ENCODE measurements at places on chromosomes 16 and 17.

- DNase-seq, result peak; percentile 31
Observed at GRCh38 chr17:75535119-75535537, 9.6 kb downstream of the LLGL2 start.

- DNase-seq, result peak; percentile 25
Observed at GRCh38 chr17:50346313-50347116, 589 bp downstream of the XYLT2 start.

DNA sequence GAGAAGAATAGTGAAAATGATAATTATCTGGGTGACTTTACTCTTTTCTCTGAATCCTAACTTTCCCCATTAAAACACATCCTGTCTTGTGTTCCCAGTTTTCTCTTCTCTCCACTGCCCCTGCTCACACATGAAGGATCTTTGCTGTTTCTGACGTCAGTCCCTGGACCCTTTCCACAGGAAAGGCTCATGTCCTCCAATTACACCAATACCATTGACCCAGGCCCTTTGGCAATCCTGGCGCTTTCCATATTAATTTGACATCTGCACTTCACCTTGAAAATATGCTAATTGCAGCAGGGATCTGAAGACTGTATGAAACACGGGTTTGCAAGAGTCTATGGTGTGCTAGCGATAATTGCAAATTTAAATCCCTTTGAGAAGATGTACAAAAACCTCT lies 170.2 kb upstream of the GOT2 start:
- no peak for DNase-seq

GRCh38 chr17:81959362-81960129 lies 1.4 kb downstream of the NOTUM start:
- peak; percentile 86 for DNase-seq

DNA sequence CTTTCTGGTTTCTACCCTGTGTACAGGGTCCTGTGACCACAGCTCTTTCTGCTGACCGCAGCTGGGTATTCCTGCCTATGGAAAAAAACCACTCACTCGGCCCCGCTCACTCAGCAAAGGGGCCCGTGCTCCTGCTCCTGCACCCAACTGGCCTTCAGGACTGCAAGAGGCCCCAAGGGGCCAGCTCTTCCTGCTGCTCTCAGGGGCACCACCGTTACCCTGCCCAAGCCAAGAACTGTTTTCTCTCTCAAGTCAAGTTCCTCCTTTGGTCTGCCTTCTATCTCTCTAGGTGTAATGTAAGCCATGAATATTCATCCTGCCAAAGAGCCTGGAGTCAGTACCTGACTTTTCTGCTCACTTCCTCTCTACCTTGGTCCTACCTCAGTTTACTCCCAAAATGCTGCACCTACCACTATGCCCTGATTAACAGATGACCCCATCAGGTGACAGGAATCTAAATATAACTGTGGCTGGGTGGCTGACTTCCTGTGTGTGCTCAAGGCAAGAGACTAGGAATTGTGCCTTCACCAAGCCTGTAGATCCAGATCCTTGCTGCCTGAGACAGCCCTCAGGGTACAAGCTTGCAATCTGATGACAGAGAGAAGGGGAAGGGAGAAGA lies 20.4 kb upstream of the SCIMP start:
- DNase-seq, result no peak

DNA sequence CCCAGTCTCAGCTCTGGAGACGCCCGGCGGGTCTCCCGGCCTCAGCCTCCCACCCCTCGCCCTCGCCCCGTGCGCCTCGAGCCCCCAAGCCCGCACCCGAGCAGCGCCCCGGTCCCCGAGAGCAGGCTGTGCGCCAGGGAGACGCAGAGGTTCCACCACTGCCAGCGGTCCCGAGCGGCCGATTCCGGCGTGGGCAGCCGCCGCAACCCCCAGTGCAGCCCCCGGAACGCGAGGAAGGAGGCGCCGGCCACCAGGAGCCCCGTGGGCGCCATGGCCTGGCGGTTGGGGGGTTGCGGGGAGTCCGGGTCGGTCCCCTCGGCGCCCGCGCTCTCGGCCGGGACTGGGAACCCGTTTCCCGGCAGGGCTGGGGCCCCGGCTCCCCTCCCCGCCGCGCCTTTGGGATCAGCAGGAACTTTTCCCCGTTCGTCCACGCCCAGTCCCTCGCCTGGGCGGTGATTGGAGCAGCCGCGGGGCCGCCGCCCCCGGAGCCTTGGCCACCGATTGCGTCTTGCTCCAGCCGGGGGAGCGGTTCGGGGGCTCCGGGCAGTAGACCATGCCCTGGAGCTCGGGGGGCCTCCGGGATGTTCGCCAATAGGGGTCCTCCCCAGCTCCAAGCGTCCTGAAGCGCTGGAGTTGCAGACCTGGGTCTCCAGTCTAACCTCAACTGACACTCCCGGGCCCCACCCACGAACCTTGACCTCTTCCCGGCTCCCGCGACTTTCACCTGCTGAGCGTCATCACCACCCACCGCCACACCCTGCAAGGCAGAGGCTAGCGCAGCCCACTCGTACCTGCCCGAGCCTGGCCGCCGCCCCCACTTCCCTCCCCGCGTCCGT lies at the start of gene TLCD2:
TLCD2 (minus strand) TSS at position 407 of the 836 bp plus-strand sequence; CDS start at position 272, 135 bp downstream.
- DNase-seq, result no peak

DNA sequence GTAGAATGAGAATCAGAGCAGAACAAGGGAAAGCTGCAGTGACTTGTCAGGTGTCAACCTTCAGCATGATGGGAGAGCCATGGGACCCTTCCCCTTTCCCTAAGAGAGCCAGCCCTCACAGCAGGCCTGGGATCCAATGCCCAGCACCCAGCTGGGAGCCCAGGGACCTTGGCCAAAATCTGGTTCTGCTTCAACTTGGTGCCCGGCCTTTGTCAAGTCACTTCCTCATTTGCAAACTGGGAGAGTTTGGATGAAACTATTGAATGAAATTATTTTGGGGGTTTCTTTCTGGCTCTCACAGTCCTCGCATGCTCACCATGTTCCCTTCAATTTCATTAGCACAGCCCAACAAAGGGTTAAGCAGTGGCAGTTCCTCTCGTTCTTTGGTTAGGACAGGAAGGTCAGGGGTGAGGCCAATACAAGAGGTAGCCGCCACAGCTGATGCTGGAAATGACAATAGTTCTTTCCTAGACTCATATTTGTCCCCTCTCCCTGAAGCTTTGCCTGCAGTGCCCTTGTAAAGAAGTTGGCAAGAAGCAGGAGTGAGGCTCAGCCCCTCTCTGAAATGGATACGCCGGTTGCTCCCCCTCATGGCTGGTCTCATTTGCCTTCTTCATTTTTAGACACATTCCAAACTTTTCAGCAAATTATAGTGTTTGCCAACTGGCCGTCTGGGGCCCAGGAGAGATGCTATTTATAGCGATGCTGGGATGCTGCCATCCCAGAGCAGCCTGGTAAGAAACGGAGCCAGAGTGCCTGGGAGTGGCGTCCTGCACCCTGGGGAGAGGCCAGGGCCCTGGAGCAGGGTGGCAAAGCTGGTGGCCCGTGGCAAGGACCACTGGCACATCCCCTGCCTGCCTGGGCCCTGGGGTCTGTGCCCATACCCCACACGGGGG lies 34.5 kb upstream of the MEOX1 start:
- no peak for DNase-seq

GRCh38 chr17:50298018-50298417 lies 23.8 kb downstream of the TMEM92 start:
- no peak for DNase-seq

GRCh38 chr16:1167276-1168107 lies 14.6 kb downstream of the CACNA1H start:
- no peak for DNase-seq

- no peak for DNase-seq
Observed at GRCh38 chr17:75652341-75652740, 14.6 kb downstream of the RECQL5 start.

GRCh38 chr17:38711792-38712571 lies 6.9 kb downstream of the MLLT6 start:
- DNase-seq, result no peak

Measured in T-helper 9 cell (primary cell).